Eye (tissue), 1 donor: ENCODE measurements at places on chromosomes 5 and 9.

- no peak for DNase-seq
Measured at GRCh38 chr5:115565233-115565632, 20.7 kb upstream of the FEM1C start.

DNA sequence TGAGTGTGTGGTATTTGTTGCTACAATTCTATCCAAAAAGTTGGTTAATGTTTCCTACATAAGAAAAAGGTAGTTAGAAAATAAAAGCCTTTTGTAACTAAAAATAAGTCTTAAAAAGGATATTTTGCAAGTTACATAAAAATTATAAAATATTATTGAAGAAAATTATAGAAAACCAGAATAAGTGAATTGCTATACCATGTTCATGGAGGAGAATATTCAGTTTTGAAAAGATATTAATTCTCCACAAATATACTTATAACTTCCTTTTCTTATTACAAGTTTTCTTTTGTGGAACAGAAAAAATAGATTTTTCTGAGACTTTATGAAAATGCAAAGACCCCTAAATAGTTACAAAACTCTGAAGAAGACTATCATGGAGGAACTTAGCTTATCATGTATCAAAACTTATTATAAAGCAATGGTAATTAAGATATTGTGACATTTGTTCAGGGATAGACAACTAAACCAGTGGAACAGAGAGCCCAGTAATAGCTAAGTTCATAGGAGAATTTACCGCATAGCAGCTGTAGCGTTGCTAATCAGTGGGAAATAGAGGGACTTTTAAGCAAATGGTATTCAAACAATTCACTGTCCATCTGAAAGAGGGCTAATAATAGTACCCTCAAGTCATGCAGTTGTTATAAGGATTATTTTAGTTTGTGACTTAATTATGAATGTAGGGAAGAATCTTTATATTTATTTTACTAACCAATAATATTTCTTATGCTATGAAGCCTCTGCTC, 515.2 kb upstream of the ZNF608 start:
- DNase-seq = no peak

DNA sequence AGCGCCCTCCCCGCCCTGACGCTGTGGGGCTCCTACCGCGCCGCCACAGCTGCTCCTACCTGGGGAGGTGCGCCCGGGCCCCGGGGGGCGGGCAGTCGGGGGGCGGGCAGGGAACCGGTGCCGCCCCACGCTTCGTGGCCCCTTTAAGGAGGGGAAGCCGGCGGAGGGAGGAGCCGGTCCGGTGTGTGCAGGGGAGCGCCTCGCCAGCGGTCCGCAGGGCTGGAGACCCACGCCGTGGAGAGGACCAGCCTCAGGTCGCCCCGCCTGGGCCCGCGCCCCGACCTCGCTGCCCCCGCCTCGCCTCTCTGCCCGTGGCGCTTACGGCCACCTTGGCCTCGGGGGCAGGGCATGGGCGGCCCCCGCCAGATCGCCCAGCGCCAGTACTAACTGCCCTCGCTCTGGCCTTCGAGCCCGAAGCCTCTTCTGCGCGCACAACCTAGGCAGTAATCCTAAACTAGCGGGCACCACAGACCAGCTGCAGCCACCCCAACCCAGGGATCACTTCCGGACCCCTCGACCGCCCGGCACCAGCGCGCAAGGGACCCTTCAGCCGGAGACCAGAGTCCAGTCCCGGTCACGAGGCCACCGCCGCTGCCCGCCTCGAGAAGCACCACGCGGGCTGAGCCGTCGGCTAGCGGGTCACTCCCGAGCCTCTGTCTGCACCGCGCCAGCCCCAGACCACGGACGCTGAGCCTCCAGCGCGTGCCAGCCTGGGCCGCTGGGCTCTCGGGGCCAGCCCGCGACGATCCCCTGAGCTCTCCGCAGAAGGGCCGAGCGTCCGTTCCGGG, at the start of gene FOXE1:
Gene FOXE1 (plus strand): TSS at position 171 of the 788 bp plus-strand sequence. CDS start 689 bp downstream, outside the sequence.
- DNase-seq = peak; percentile 68

- DNase-seq = no peak
Measured at GRCh38 chr5:32975656-32976375, 264.7 kb downstream of the NPR3 start.

DNA sequence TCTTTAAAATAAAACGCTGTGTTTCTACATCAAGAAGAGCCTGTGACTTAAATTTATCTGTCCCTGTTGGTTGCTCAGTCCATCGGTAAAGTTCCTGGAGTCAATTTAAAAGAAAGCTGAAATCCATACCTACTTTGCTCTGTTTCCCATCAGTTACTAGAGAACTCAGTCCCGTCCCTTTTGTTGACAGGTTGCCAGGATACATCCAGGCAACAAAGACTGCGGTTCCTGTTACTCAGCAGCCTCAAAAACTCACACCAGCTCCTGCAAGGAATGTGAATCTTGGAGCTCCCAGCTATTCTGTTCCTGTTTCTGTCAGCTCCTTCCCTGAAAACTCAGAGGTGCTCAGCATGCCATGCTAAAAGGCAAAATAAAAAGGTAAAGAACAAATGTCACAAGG, at the start of gene ZNF474:
Gene ZNF474 (plus strand): TSS at position 241 of the 400 bp plus-strand sequence. CDS start 22,445 bp downstream, outside the sequence.
- DNase-seq = peak; percentile 91

GRCh38 chr5:2482778-2483177, 268.7 kb downstream of the IRX2 start:
- no peak for DNase-seq

- DNase-seq = peak; percentile 23
Measured at GRCh38 chr9:83012168-83012921, 50.6 kb downstream of the RASEF start.
